ENCODE measurements at places on chromosomes 4 and X. TPM values are rescaled to one million over a fixed set of nuclear protein-coding genes. Genes with fewer than 3 reads are reported as not detected.

Gene TIGD4
- total RNA-seq: 1.5 TPM

Gene CT45A3
- 205 TPM for total RNA-seq

Gene PCDH10
- 10.3 TPM for total RNA-seq

Gene NOX1
- not detected for total RNA-seq

Gene IRS4
- total RNA-seq: 0.64 TPM
